ENCODE measurements at places on chromosomes 2 and 18.

DNA sequence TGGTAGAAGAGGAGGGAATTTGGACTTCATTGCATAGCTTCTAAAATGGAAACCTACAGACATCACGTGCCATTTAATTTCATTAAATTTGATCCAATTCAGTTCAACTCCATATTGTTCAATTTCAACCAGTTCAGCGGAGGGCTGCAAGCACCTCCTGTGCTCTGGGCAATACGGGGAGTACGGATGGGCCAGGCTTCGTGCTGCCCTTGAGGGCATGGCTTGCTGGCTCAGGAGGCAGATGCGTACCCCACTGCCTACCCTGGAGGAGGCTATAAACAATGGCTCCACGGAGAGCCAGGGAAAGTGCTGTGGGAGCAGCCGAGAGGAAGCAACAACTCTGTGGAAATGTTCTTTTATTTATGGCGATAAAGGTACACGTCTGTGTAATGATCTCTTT lies 261.8 kb downstream of the DCDC2C start:
- DNase-seq, result no peak

- DNase-seq, result no peak
These were observed 21.6 kb downstream of the MAP4K4 start for GRCh38 chr2:101718993-101719571.

DNA sequence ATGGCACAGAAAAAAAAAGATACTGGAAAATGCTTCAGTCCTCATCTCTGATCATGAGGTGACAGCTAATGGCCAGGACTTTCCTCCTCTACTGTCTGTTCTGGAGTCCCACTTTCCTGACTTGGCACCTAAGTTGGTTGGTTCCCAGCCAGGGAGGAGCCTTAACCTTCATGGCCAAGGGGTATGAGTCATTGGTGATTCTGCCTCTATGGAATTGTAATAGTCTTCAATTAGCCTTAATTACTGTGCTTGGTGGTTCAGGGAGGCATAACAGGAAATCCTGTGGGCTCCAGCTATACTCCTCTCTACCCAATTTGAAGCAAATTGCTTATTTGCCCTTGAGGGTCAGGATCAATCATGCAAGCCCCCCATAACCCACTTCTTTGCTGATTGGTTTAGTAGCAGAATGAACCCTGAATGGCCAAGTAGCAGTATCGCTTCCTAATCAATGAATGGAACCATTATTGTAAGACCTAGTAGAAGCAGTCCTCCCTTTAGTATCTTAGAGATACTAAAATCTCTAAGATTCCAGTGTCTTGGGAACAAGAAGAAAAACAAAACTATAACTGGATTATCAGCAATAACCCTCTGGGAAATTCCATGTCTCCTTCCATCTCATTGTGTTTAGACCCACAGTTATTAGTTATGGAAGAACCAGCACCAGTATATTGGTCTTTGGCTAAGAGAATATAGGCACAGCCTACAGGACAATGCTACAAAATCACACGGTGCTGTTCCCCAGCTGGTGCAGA lies 109.0 kb downstream of the COL6A3 start:
- DNase-seq, result no peak

DNA sequence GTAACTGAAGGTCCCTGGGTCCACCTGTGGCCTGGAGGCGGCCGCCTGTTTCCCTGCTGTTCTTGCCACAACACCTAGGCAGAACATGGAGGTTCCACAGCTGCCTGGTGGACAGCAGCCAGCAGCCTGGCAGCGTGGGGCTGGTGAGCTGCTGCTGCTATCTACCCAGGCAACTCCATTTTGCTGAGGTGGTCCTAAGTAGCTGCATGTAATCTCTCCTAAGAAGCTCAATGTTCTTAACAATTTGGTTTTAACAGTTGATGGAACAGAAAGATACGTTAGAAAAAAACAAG lies 66.7 kb downstream of the NDUFA10 start:
- DNase-seq, result no peak

- no peak for DNase-seq
These were observed 85.7 kb downstream of the CEP192 start for GRCh38 chr18:13076886-13077285.

DNA sequence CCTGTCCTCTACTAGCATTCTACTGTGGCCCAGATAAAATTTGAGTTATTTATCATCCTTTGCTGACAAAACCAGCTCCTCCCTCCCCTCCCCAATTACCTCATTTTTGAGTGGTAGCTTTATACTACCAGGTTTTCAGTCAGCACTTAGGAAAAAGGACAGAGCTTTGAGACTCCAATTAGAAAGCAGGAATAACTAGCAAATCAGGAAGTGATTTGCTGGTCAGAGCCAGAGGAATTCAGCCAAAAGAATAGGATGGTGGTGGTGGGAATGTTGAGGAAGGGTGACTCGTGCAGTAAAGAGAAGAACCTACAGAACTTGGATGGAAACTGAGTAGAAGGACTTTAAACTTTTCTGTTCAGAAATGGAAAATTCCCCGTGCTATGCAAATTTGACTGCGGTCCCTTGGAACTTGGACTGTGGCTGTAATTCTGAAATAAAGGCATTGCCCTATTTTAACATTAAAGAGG lies 3.7 kb downstream of the MYL12B start:
- no peak for DNase-seq

DNA sequence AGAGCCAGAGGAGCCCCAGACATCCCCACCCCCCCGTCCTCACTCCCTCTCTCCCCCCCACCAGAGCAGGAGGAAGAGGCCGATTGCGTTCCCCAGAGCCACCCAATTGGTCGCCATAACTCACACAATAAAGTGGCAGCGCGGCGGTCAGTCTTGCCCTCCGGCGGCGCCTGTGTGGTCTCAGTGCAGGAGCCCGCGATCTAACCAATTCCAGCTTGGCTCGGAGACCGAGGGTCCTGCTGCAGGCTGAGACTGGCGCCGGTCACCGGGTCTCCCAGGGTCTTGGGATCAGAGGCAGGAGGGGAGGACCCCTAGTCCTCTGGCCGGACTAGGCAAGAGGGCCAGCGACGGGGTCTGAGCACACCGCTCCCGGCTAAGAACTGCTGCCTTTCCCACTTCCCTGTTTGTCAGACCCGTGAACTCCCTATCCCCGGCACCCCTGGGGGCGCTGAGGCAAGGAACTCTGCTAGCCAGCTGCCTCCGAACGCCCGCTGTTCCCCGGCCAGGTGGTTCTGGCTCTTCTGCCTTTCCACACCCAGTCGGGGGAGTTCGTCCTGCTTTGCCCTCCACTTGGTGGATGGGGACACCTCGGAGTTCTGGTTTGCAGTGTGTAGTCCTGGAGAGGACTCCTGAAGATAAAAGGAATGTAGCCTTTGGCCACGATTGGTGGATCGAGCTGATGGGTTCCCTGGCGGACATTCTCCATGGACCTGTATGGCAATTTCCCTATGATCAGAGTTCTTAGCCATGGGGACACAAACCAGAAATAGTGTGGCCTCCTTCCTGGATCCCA lies 1.0 kb upstream of the HOXD12 start:
- DNase-seq, result no peak

Data from inflammatory macrophage treated with lipopolysaccharide for 4 hours (primary cell).